ENCODE measurements at places on chromosomes 1 and 21.

- no peak for DNase-seq
Measured at GRCh38 chr1:110675060-110675791, 486 bp upstream of the KCNA3 start.

DNA sequence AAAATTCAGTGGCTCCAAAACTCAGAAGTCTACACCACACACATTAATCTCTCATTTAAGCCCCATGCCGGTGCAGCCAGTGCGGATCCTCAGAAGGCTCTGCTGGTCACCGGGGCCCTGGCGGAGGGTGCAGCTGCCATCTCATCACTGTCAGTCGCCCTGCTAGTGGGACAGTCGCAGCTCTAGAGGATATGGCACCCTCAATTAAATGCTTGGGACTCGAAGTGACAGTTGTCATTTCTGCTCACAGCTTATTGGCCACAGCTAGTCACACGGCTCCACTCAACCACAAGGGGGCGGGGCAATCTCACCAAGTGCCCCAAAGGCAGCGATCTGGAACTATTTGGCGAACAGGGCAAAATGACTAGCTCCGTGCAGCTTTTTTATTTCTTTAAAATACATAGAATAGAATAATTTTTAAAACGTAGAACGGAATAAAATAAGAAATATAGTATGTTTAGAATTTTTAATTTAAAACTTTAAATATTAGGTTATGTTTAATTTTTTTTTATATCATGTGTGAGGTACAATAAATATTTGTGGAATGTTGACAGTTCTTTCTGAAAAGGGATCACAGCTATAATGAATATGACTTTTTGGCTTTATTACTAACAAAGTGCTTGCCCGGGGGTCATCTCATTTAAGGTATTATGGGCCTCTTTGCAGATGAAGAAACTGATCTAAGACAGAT lies 8.0 kb upstream of the MAN1C1 start:
- peak; percentile 72 for DNase-seq

DNA sequence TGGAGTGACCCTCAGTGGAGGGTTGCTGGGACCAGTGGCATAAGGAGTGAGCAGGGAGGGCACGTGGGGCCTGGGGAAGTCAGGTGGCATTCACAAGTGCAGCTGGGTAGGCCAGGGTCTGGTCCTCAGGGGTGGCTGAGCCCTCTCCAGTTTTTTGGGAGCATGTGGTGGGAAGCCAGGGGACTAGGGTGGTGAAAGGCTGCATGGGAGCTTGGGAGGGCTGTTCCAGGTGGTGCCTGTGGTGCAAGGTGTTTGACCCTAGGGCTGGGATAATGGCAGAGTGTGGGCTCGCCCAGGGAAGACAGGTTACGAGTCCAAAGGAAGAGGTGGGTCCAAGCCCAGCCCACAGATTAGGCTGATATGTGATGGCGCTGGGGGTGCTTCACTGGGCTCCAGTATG lies 30.5 kb downstream of the MAN1C1 start:
- no peak for DNase-seq

GRCh38 chr21:37206496-37206895 lies 60.6 kb downstream of the VPS26C start:
- DNase-seq, result no peak

DNA sequence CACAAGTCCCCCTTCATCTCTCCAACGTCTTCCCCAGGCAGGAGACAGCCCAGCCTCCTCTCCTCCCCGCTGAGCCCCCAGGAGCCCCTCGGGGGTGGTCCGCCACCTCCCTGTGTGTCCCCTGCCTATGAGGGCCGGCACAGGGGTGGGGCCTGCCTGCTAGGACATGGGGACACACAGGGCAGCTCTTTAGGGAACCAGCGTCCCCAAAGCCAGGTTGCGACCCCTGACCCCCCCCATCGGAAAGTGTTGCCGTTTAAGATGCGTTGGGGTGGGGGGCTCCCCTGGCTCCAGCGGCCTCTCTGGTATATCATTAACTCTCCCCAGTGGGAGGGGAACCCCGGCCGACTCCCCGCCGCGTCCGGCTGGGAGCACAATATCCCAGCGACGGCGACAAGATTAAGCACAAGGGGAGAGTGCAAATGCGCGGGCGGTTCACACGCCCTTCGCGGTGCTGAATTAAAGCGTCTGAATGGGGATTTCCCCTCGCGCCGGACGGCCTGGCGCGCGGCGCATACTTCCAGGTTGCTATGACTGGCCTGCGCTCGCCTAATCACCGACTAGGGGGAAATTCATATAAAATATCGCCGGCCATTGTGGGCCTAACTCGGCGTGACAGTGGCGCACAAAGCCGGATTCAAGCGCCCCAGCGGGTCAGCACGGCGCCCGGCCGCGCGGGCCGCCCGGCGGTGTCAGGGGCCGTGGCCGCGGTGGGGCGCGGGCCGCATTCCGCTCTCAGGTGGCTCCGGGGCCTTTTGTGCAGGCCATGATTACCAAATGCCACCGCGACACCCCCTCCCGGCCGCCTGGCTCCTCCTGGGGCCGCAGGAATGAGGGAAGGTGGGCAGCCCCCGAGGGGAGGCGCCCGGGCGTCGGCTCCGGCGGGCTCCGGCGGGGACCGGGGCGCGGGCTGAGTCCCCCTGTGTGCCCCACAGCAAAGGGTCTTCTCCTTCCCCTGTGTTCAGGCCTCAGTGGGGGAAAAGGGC lies 30.9 kb downstream of the WNT3A start:
- DNase-seq, result no peak

DNA sequence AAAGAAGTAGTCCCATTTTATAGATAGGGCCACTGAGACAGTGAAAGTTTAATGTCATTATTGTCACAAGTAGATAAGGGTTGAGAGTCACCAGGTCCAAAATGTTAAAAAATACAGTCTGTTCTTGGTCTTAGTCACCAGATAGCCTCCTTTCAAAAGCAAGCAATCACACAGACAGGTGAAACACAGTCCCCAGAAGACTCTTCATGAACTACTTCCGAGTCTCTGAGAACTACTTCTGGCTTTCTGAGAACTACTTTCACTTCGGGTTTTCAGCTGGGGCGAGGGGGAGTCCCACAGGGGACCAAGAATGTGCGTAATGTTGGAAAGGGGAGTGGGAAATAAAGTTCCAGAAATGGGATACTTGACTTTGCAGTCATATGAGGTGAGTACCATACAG lies 143.2 kb downstream of the HHIPL2 start:
- DNase-seq, result no peak

GRCh38 chr1:17350083-17350482 lies 21.9 kb upstream of the PADI6 start:
- peak; percentile 8 for DNase-seq

- no peak for DNase-seq
Measured at GRCh38 chr1:202498542-202498941, 150.0 kb downstream of the PPP1R12B start.

DNA sequence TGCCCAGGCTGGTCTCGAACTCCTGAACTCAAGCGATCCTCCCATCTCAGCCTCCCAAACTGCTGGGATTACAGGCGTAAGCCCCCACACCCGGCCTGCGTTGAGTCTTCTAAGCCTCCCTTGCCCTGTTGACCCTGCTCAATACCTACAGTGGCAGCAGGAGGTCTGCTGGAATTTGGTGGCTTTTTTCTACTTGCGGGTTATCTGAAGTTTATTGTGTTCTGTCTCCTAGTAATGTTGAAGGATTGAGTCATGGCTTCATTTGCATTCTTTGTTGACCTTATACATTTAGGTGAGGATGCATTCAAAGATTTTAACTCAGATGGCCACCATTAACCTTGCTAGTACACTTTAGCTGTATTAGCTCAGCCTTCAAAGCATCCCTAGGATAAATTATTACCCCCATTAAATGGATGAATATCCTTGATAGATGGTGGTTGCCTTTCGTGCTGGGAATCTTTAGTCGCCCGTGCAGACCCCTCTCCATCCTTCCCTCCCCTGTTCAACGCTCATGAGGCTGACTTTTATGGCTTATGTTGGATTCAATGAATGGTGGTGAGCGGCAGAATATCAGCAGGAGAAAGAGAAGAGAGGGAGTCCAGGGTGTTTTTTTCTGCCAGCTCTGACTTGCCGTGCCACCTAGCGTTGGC lies 9.7 kb upstream of the NPPB start:
- DNase-seq, result no peak

GRCh38 chr1:223748773-223749733 lies 36.7 kb downstream of the CAPN2 start:
- DNase-seq, result no peak

GRCh38 chr21:27681841-27682240 lies 715.0 kb upstream of the ADAMTS5 start:
- no peak for DNase-seq

- no peak for DNase-seq
Measured at GRCh38 chr1:26607186-26607585, 77.6 kb downstream of the RPS6KA1 start.

DNA sequence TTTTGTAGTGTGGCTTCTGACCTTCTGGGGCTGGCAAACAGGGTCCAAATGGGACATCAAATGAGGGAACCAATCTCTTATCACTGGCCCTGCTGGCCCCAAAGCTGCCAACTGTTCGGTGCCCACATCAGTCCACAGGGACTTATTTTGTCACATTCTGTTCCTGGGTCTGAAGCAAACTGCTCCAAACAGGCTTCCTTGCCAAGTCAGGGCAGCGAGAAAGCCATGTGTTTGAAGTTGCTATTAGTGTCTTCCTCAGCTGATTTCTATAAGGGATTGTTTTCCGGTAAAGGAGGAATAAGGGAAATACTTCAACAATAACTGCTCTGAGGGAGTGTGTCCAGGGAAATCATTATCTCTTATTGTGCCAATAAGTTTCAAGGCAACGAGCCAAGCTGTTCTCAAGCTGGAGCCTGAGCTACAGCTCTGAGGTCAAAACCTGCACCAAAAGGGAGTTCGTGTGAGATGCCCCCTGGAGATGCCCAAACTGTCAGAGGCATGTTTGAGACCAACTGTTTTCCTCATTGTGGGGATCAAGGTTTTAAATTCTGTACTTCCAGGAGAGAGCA lies 381.4 kb upstream of the PROX1 start:
- DNase-seq, result no peak

DNA sequence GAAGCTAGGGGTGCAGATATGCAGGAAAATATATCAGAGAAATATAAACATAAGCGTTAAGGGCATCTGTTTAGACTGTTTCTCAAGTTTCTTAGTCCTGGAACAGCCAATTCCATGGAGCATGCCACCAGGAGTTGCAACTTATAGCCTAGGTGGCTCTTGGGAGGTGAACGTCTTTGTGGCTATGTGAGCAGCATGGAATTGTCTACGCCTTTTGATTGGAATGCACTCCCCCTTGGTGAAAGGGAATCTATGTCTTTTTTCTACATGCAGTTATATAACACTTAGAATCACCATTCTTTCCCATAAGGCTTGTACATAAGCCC lies 12.4 kb downstream of the RCSD1 start:
- DNase-seq, result no peak

DNA sequence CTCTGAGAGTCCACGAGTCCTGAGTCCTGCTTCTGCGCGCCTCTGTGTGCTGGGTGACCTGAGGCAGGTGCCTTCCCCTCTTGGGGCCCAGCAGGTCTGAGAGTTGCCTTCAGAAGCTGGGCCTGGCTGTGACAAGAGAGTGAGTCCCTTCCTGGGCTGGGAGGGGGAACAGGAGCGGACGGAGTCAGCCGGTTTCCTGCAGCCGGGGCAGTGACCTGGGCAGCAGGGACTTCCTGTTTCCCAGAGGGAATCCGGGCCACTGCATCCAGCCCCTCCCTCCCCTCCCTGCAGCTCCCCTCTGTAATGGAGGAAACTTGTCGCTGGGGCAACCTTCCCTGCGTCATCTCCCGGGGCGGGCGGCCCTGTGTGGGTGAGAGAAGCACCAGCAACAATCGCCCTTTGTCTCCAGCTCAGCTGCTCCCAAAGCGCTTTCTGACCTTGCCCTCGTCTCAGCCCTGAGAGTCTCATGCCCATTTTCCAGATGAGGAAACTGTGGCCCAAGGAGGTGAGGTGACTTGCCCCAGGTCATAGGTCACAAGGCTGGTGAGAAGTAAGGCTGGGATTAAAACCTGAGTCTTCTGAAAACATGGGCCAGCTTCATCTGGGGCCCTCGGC lies 61.1 kb downstream of the SDC3 start:
- peak; percentile 85 for DNase-seq

- DNase-seq, result no peak
Measured at GRCh38 chr1:68873144-68873543, 376.3 kb upstream of the DEPDC1 start.
